Activated CD8-positive, alpha-beta memory T cell treated with anti-CD3 and anti-CD28 coated beads, Interleukin-2, amount 10 ng/mL, durations not matched to agents 7 days and 5 days (primary cell): ENCODE measurements at places on chromosomes 16 and 17.

DNA sequence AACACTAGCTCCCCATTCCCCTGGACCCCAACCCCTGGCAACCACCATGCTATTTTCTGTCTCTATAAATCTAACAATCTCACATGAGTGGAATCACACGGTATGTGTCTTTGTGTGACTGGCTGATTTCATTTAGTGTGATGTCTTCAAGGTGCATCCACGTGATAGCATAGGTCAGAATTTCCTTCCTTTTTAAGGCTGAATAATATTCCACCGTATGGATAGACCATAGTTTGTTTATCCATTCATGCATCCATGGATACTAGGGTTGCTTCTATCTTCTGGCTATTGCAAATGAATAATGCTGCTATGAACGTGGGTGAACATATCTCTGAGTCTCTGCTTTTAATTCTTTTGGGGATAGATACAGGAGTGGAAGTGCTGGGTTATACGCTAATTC lies 43.9 kb downstream of the TMEM235 start:
- no peak for DNase-seq

DNA sequence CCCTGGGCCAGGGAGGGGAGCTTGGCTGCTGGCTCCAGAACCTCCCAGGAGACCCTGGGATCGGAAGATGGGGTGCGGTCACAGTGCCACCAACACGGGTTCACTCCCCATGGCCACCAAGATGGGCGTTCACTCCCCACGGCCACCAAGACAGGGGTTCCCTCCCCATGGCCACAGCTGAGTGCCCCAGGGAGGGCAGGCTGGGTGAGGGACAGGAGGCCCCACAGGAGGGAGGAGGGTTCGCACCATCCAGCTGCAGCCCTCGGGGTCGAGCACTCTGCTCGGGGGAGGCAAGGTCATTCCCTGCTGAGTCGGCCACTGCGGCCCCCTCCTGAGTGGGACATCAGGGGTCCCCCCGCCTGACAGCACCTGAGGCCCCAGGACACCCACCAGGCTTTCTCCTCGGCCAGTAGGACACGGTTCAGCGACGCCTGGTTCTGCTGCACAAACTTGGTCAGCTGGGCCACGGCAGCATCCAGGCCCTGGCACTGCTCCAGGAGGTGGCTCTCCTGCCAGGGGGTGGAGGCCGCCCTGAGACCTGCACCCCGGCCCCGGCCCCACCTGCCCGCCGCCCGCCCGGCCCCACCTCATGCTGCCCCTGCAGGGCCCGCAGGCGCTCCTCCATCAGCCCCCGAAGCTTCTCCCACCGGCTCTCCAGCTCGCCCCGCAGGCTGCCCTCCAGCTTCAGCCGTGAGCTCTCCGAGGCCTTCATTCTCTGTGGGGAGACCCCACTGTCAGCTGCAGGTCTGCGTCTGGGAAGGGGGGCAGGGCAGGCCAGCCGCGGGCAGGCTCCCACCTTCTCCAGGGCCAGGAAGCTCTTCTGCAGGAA lies 5.9 kb downstream of the CCDC154 start:
- DNase-seq = no peak

DNA sequence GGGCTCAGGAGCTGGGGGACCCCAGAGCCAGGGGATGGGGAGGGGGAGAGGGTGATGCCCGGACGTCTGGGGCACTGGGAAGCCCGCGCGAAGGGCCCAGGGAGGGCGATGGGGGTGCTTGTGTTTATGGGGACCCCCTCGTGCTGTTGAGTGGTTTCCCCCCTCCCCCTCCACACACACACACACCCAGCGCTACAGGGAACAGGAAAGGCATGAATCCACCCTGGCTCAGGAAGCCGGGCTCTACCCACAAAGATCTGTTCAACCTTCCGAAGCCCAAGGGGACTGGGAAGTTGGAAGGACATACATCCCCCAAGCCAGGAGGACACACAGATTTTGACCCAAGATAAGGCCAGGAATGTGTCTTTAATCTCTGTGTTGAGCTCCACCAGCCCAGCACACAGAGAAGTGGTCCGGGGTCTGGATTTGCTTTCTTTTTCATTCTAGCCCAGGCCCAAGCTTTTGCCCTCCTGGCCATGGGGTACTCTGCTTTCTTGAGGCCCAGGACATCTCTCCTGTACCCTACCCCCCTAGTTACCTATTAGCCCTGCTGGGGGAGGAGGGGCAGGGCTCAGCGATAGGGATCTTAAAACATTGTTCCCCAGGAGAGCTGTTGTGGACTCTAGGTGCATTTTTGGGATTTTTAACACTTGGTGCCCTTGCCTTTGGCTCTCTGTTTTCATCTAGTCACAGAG lies 1.2 kb downstream of the UBALD2 start:
- DNase-seq = peak; percentile 63

DNA sequence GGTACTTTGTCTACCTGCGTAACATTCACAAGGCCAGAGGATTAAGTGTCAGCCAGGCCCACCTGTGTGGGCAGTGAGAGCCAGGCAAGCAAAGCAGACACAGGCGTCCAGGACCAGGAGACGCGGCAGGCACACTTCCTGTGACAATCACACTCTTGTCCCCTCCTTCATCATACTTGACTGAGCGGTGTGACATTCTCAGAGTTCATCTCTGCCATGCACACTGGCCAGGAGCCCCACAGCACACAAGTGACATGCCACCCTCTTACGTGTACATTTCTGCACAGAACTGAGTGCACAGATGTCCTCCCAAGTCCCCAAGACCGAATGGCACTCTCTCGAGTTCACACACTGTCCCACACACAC lies 8.7 kb downstream of the PPP1R9B start:
- no peak for DNase-seq

- no peak for DNase-seq
Measured at GRCh38 chr17:41593306-41593981, 6.7 kb upstream of the KRT14 start.

GRCh38 chr17:12974005-12974531 lies 43.8 kb downstream of the ELAC2 start:
- no peak for DNase-seq

- DNase-seq = no peak
Measured at GRCh38 chr16:28609631-28610594, at the start of gene SULT1A1. Gene SULT1A1, minus strand, starts transcription at chr16:28610044. Its CDS starts 1,189 bp downstream, at chr16:28608855.

DNA sequence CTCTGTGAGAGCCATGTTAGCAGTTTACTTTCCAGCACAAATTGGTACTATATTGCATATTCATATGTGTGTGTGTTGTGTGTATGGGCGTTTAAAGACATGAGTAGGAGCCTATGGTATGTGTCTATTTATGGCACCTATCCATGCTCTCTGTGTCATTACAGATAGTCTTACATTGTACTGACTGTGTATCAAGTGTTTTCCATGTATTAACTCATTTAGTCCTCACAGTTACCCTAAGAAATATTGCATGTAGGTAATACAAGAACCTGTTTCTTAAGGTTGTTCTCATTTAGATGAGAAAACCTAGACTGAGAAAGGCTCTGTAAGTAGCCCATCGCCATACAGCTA lies 1.6 kb downstream of the ALG1 start:
- no peak for DNase-seq

DNA sequence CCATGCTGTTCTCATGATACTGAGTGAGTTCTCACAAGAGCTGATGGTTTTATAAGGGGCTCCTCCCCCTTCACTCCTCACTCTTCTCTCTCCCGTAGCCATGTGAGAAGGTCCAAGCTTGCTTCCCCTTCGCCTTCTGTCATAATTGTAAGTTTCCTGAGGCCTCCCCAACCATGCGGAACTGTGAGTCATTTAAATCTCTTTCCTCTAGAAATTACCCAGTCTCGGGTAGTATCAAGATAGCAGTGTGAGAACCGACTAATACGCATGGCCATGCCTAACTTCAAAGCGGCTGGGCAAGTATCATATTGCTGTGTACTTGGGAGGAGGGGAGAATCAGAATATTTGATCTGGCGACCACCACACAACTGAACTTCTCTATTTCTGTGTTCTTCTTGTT lies 88.3 kb downstream of the PRKCB start:
- no peak for DNase-seq

DNA sequence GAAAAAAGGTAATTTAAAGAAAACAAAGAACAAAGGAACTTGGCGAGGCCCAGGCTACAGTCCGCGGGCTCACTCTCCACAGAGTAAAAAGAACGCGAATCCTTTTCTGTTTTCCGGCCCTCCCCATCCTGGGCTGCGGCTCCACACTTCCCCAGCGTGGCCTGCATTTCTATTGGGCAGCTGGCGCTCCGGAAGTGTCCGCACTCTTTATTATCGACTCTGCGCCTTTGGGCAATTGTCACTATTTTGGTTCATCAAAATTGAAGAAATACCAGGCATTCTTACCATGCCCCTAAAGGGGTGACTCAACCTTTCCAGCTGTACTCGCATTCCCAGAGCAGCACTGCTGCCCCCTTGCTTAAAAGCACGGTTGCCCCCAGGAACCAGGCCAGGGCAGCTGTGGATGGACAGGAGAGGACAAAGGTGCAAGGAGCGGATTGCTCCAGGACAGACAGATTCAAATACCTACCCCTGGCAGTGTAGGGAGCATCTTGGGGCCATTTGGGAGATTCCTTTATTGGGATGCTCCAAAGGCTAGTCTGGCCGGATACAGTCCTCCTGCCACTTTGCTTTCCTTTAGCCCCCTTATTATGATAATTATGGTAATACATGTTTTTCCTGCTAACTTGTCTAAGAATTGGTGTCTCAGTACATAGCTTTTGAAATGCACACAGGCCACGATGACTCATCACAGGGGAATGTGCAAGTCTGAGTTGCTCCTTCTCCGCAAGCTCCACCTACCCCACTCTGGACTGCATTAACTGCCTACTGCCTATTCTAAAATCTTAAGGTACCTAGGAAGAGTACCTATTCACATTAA lies 985 bp upstream of the SLFN12 start:
- peak; percentile 87 for DNase-seq

GRCh38 chr16:24206926-24207325 lies 49.2 kb upstream of the CACNG3 start:
- DNase-seq = no peak

DNA sequence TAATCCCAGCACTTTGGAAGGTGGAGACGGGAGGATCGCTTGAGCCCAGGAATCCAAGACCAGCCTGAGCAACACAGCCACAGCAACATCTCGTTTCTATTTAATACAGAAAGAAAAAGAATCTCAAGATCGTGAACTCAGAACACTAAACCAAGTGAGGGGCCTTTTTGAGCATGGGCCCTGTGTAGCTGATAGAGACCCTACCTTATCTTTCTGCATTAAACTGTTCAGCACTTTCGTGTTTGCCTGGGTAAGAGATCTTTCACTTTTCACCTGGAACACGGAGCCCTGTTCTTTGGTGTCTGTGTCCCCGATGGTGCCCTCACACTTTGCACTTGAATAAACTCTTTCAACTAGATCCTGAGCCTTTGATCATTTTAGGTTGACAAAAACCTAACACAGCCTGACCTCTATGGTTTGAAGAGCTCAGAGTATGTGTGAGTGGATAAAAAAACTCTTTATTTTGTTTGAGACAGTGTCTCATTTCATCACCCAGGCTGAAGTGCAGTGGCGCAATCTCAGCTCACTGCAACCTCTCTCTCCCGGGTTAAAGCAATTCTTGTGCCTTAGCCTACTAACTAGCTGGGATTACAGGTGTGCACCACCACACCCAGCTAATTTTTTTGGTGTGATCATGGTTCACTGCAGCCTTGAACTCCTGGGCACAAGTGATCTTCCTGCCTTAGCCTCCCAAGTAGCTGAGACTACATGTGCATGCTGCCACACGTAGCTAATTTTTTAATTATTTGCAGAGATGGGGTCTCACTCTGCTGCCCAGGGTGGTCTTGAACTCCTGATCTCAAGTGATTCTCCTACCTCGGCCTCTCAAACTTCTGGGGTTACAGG lies 83.8 kb upstream of the GRIN2A start:
- DNase-seq = no peak

DNA sequence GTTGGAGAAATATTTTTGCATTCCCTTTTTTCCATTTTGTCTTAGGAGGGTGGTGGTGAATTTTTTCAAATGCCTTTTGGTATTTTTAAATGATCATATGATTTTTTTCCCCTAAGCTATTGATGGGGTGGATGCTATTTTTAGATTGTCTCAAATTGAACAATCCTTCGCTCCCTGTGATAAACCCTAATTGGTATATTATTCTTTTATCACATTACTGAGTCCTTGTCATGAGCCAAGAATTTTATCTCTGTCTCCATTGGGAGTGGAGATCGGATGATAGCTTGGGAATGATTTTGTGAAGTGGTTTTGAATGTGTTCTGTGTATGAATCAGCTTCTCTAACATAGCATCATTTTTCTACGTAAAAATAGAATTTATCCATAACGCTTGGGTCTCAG lies 15.4 kb downstream of the NECAB2 start:
- no peak for DNase-seq

DNA sequence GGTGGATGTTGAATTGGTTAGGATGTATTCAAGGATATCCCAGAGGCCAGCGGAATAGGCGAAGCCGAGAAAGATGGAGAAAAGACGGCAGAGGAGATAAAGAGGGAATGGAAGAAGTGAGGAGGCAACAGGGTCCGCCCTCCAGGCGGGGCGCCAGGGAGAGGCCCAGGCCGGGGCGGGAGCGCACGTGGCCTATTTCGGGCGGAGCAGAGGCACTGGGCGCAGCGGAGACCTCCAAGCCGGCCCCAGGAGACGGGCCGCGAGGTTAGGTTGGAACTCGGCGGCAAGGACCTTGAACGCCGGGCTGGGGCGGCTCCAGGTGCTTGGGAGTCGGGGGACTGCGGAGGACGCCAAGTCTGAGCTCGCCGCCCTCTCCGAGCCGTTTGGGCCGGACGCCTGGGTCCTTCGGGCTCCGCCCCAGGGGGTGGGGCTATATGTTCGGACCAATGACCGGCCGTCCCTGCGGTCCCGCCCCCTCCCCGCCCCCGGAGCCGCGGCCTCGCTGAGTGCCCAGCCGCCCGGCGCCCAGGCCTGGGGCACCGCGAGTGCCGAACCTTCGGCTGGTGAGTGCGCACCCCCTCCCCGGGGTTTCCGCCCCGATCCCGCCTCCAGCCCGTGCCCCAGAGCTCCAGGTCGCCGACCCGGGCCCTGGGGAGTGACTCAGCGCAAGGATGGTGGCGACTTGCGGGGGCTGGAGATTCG lies at the start of gene ZNF771:
ZNF771 (plus strand) TSS at position 505 of the 702 bp plus-strand sequence. CDS start 448 bp downstream, outside the sequence.
- peak; percentile 94 for DNase-seq

DNA sequence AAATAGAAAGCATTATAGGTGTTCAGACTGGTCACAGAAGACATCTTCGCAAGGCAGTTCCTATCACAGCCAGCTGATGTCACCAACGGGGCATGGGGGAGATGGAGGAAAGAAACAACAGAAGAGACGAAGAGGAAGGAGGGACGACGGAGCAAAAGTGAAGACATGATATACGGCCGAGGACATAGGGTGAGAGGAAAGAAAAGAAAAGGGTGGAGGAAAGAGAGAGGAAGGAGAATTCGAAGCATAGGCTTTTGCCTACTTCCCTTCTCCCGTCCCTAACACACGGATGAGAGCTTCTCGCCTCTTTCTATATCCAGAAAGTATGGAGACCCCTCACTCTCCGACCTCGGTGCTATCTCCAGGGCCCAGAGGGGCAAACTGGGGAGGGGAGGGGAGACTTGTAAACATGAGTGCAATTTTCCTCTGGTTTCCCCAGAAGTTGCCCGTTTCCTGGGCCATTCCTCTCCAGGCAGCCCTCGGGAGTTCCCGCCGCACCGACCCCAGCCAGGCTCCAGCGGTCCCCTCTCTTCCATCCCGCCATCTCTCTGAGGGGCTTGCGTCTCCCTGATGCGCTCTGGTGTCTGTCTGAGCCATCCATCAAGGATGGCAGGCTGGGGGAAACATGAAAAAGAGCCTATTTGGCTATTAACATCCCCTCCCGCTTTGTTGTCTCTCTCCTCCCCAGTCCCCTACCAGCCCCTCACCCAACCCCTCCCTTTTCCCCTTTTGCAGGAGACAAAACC lies 26.0 kb downstream of the COPZ2 start:
- peak; percentile 83 for DNase-seq
